ENCODE measurements at places on chromosomes 1 and 21.
A peak's percentile ranks its signal among the peaks of the same experiment; 100 is the strongest.

DNA sequence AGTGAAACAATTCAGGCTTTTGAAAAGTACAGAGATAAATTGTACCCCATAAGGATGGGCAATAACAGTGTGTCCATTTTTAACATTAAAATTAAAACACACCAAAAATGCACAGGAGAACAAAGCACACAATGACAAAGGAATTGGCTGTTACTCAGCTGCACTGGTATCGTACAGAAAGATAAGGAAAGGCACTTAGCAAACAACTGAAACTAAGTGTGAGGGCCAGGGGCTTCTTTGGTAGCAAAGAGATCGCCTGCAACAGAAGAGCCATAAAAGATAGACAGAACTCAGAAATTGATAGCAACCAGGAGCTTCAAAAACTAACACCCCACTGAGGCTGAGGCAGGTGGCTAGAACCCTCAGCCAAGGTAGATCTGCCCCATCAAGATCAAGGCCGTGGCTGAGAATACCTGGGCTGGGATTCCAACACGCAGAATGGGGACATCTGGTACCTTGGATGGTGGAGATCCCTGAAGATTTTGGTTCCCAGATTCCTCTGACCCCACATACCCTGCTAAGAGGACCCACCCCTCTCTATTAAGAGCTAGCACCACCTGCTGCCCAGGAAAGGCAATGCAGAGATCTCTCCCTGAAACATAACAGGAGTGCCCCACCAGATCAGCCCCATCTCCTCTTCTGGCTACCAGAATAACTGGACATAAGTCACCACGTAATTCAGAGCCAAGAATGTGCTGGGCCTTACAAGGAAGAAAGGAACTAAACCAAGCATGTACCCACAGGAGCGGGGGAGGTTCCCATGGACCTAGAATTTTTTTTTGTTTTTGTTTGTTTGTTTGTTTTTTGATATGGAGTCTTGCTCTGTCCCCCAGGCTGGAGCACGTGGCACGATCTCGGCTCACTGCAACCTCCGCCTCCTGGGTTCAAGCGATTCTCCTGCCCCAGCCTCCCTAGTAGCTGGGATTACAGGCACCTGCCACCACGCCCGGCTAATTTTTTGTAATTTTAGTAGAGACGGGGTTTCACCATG lies 16.2 kb downstream of the PLEKHO1 start:
- DNase-seq = no peak

DNA sequence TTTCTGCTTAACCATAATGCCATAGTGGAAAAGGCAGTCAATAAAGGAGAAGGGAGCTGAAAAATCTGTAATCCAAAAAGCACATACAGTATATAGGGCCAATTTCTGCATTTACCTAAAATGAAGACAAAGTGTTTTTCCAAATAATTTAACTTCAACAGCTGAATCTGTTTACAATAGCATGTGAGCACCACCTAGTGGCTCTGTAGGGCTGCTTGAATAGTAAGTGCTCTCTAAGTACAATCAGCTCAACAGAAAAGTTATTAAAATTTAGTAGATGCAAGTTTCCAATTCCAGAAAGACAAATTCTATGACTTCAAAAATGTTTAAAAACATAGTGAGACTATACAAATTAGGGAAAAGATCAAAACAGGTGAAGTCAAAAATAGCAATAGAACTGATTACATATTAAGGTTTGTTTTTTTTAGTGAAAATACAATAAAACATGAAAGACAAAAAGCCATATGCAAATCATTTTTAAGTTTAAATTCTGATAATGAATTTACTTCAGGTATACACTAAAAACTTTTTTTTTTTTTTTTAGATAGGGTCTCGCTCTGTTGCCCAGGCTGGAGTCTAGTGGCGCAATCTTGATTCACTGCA lies 220.0 kb downstream of the SETD4 start:
- no peak for DNase-seq

DNA sequence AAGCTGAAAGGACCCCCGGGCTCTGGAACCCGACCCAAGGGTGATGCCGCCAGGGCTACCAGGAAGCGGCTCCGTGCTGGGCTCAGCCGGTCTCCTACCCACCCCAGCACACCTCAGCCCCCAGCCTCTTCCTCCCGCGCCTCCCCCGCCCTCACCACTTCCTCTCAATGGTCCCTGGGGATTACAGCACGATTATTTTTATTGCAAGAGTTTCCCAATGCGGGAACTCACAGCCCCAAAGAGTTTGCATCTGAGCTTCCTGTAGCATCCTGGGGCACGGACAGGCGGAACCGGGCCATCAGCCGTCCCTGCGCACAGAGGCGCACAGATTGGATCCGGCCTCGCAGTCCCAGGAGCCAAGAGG lies 8.7 kb upstream of the SLX9 start:
- DNase-seq = peak; percentile 72

- DNase-seq = no peak
Observed at GRCh38 chr1:181036107-181036836, 2.5 kb downstream of the MR1 start.

GRCh38 chr1:195082183-195082582 lies 1526.1 kb downstream of the KCNT2 start:
- DNase-seq = no peak

DNA sequence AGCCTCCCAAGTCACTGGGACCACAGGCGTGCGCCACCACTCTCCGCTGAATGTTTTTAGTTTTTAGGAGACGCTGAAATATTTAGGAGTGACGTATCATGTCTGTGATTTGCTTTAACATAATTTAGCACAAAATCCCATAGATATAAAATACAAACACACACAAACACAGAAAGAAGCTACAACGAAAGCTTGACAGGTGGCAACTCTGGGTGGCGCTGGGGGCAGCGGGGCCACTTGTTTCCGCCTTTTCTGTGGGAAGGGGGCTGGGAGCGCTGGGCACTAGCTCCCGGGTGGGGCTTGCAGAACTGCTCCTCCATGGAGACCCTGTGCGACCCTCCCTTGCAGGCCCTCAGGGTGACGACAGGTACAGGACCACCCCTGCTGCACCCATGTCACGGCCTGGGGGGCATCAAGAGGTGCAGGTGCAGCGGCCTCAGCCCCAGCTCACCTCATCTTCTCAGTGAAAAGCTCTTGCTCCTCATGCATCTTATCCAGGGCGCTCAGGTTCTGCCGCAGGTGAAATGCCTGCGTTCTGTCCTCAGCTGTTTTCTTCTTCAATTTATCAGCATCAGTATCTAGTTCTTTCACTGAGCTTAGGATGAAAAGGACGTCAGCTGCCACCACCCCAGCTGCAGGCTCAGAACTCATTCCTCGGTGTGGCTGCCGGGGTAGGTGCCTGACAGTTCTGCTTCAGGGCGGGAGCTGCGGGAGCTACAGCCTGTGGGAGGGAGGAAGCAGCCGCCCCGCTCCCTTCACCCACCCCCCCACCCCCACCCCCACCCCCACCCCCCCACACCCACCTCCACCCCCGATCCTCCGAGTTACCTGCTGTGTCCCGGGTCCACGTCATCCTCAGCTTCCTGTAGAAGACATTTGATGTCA lies 15.3 kb downstream of the CFAP74 start:
- DNase-seq = no peak

- DNase-seq = no peak
Observed at GRCh38 chr21:33820230-33820770, 95.3 kb downstream of the ATP5PO start.
